ENCODE measurements at places on chromosomes 2 and 18. TPM values are rescaled to one million over a fixed set of nuclear protein-coding genes. Genes with fewer than 3 reads are reported as not detected.

The UGT1A3 gene
- total RNA-seq: 9.0 TPM

The PDE1A gene
- total RNA-seq: 1.3 TPM

The HOXD12 gene
- total RNA-seq: not detected

DNA sequence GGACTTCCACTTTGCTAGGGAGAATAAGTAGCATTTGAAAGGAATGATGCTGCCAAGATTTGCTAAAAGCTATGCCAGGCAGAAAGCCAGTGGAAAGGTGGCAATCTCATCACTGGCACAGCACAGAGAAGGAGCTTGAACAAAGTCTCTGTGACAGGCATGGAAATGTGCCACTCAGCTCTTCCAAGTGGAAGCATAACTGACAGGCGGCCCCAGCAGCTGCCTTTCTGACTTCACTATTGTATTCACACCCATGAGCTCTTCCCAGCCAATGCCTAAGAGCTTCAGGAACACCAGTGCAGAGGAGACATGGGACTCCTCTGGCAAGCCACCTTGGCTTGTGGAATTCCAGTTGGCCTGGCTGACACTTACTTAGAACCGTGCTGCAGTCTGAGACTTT lies 134.6 kb upstream of the REG3G start:
- no peaks in the 10 kb centered on the region for H3K36me3 ChIP-seq
- no peaks in the 10 kb centered on the region for H3K4me1 ChIP-seq
- no peak overlapping the region for H3K27ac ChIP-seq
- H3K4me3 ChIP-seq: no peak overlapping the region
- DNase-seq: no peak

GRCh38 chr2:55147041-55147440 lies 85.1 kb downstream of the CLHC1 start:
- DNase-seq: no peak
- H3K4me1 ChIP-seq: peaks cover 5% of the 10 kb centered on the region
- no peaks in the 10 kb centered on the region for H3K27me3 ChIP-seq
- no peak overlapping the region for H3K4me3 ChIP-seq
- no peak overlapping the region for H3K27ac ChIP-seq
- no peaks in the 10 kb centered on the region for H3K36me3 ChIP-seq

GRCh38 chr2:142975239-142975638 lies 97.8 kb downstream of the KYNU start:
- no peaks in the 10 kb centered on the region for H3K27me3 ChIP-seq
- H3K27ac ChIP-seq: no peak overlapping the region
- H3K36me3 ChIP-seq: no peaks in the 10 kb centered on the region
- DNase-seq: no peak

- no peak overlapping the region for H3K27ac ChIP-seq
- no peaks in the 10 kb centered on the region for H3K4me1 ChIP-seq
- H3K36me3 ChIP-seq: no peaks in the 10 kb centered on the region
- H3K27me3 ChIP-seq: no peaks in the 10 kb centered on the region
- H3K4me3 ChIP-seq: no peak overlapping the region
Measured at GRCh38 chr2:150424406-150424805, 63.1 kb downstream of the RND3 start.
